Hematopoietic multipotent progenitor cell treated with erythropoietin and hydrocortisone succinate and interleukin-3 and kit ligand, for 6 days (in vitro differentiated cells): ENCODE measurements at places on chromosomes 1 and 21.
A peak's percentile ranks its signal among the peaks of the same experiment; 100 is the strongest.

GRCh38 chr1:230860617-230861384 is 7.5 kb downstream of the C1orf198 start:
- no peak for DNase-seq

- DNase-seq, result no peak
These were observed 62.1 kb downstream of the CNIH3 start for GRCh38 chr1:224678168-224678567.

DNA sequence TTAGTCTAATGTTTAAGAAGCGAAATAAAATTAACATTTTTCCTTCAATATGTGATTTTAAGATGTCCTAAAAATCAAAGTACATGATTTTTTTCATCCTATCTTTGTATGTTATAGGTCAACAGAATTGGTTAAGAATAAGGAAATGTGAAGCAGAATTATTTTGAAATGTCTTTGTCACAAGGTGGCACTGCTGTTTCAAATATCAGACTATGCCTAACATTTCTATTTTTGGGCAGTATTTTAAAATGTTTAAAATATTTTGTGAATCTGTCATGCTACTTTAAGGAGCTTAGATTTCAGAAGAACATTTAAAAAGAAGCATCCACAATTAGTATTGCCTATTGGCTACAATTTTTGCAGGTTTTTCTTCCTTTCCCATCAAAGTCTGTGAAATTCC is 38.7 kb downstream of the AMY1C start:
- DNase-seq, result peak; percentile 15

DNA sequence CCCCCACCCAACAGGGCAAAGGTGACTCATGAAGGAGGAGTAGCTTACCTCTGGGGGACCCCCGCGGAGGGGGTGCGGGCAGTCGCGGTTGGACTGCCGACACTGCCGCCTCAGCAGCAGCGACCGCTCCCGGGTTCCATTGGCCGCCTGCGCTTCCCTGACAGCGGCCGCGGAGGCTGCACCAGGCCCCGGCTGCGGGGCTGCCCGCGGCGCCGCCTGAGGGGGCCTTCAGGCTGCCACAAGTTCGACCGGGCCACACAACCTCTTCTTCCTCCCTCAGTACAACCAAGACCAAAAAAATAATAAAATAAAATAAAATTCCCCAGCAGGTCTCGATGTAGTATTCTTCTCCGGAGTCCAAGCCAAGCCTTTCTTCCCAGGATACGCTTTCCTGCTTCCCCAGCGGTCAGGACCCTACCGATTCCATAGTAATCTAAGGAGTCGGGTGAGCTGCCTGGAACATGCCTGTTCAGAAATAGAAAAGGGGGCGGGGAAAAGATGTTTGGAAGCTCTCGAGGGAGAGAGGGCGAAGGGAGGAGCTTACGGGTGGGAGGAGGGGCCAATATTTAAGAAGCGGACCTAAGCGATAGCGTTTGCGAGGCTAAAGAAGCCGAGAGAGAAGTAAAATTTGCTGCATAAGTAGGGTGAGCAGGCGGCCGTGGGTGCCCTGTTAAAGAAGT is at the start of gene PI4KB:
Gene PI4KB (minus strand): TSS at position 194 of the 680 bp plus-strand sequence. CDS start 10,935 bp downstream, outside the sequence.
- DNase-seq, result peak; percentile 100

DNA sequence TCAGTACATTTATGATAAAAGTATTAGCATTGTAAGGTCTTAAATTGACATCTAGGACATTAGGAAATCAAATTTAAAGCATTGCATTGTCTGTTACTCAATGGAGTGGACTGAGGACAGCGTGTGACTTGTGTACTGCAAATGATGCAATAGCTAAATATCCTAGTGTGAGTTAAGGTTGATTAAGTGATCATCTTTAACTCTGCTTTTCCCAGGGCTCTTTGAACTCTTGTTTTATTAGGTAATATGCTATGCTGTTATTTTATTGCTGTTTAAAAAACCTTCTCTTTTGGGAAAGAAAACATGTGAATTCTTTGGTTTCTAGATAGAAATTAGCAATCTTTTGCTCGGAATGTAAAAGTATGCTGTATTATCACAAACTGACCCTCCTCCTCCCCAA is 38.6 kb downstream of the NFIA start:
- DNase-seq, result peak; percentile 55

- DNase-seq, result no peak
These were observed 104.7 kb downstream of the CASZ1 start for GRCh38 chr1:10691740-10692125.

- no peak for DNase-seq
These were observed 111.7 kb upstream of the KCNJ6 start for GRCh38 chr21:38027901-38028498.

DNA sequence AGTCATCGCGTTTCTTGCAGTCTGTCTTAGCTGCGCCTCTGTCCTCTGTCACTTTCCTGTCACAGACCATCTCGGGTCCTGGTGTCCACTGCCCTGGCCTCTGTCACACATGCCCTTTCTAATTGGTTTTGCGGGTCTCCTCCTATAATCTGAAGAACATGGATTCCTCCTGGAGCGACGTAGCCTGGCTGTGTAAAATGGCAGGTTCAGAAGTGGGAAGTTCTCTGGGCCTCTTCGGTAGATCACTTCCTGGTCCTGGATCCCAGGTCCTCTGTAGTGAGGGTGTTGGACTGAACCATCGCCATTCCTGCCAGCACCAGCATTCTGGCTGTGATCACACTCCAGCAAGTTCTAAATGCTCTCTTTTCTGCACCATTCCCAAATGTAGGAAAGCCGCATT is 857 bp downstream of the FAM3B start:
- DNase-seq, result no peak

DNA sequence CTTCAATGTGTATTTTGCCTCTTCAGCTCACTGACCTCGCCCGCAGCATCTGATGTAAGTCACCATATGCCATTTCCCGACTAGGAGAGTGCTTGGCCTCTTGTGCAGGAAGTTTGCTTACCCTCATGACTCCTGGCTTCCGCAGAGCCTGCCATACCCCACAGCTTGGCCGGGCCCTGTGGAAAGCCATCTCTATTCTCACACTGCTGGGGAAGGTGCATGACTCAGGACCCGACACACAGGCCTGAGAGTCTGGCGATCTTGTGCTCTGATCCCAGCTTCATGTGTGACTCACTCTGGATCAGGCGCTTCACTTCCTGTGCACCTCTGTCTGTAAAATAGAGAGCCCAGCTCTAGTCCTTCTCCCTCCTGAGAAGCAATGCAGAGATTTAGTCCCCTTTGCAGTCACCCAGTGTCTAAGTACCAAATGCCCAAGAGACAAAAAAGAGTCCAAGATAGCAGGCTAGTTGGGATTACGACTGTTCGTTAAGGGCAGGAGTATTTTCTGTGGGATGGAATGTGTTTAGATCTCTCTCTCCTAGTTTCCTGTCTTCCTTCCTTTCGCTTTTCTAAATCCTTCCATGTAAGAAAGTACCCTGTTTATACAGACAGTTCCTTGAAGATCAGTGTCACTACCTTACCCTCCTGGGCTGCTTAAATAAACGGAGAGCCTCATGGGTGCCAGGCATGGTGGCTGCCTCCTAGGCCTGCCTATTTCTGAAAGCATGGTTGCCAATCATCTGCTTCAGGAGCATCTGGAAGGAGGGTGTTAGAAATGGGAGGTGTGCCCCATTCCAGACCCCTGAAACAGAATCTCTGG is 62.8 kb upstream of the KIF26B start:
- DNase-seq, result no peak

GRCh38 chr1:56295949-56296929 is 283.1 kb downstream of the PLPP3 start:
- no peak for DNase-seq
